ENCODE measurements at places on chromosomes 3 and 15. TPM values are rescaled to one million over a fixed set of nuclear protein-coding genes. Genes with fewer than 3 reads are reported as not detected.

Gene NME9
- total RNA-seq, result not detected

Gene IGF2BP2
- 114 TPM for total RNA-seq

DNA sequence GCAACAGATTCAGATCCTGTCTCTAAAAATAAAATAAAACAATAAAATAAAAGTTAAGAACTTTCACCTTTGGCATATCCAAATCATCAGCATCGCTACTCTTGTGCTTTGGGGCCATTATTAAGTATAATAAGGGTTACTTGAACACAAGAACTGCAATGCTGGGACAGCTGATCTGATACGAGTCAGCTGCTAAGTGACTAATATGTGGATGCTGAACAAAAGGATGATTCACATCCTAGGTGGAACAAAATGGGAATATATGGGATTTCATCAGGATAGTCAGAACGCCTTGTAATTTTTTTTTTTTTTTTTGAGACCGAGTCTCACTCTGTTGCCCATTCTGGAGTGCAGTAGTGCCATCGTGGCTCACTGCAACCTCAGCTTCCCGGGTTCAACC lies 29.7 kb downstream of the BUB1B start:
- H3K27ac ChIP-seq, result no peak overlapping the region
- peaks cover 67% of the 10 kb centered on the region for H3K36me3 ChIP-seq
- H3K4me3 ChIP-seq, result no peak overlapping the region

DNA sequence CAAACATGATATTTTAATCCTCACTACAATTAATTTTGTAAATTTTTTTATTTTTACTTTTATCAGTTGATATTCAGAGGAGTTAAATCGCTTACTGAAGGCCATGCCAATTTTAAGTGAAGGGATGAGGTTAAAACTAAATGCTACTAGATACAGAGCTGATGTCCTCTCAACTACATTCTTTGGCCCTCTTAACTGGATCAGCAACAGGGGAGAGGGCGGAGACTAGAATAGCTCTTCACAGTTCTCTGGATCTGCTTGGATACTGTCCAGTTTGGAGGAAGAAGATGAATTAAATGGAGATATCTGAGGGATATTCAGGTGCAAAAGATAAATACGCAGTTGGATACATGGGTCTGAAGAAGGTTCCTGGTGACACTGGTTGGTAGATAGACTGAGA lies 85.6 kb upstream of the LYSMD4 start:
- no peaks in the 10 kb centered on the region for H3K27me3 ChIP-seq
- no peaks in the 10 kb centered on the region for H3K36me3 ChIP-seq
- no peaks in the 10 kb centered on the region for H3K4me1 ChIP-seq
- DNase-seq, result no peak
- no peak overlapping the region for H3K4me3 ChIP-seq

DNA sequence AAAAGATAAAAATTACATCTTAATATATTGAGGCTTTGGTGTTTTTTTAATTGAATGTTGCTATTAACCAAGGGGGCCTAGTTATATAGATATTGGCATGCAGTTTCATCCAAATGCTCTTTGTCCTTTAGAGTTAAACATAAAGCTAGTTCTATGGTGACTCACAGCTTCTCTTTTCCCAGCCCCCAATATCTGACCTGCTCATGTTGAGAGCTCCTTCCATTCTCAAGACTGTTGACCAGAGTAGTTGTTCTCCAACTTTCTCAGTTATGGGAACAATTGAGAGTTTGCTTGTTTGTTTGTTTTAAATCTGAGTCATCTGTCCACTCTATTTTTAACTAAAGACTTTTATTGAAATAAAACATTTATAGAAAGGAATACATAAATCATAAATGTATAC lies 15.8 kb upstream of the RARB start:
- no peaks in the 10 kb centered on the region for H3K4me1 ChIP-seq
- H3K4me3 ChIP-seq, result no peak overlapping the region
- no peak overlapping the region for H3K27ac ChIP-seq
- H3K36me3 ChIP-seq, result no peaks in the 10 kb centered on the region
- H3K27me3 ChIP-seq, result no peaks in the 10 kb centered on the region

GRCh38 chr3:124413989-124414598 lies 316.2 kb upstream of the UMPS start:
- no peaks in the 10 kb centered on the region for H3K4me1 ChIP-seq
- no peak overlapping the region for H3K4me3 ChIP-seq
- no peak for DNase-seq

- H3K27me3 ChIP-seq, result no peaks in the 10 kb centered on the region
- H3K36me3 ChIP-seq, result no peaks in the 10 kb centered on the region
- H3K4me1 ChIP-seq, result no peaks in the 10 kb centered on the region
These were observed 163.3 kb downstream of the PLCH1 start for GRCh38 chr3:155581579-155581978.

DNA sequence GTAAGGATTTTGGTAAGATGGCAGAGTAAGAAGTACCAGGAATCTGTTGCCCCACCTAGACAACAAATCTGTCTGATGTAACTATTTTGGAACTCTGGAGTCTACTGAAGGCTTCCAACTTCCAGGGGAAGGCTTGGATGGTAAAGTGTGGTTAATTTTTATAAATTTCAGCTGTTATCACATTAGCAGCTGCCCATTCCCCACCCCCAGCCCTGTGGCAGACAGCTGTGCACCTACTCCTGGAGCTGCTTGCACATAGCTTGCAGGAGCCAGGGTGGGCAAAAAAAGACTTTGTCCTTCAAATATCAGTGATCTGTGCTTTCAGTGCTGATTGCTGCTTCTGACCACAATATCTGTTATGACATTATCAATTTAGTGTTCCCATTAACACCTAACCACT lies 47.4 kb downstream of the FRMD5 start:
- no peaks in the 10 kb centered on the region for H3K36me3 ChIP-seq
- no peak overlapping the region for H3K4me3 ChIP-seq
- no peaks in the 10 kb centered on the region for H3K27me3 ChIP-seq
- DNase-seq, result no peak

- H3K27ac ChIP-seq, result no peak overlapping the region
- H3K4me3 ChIP-seq, result no peak overlapping the region
- DNase-seq, result no peak
- no peaks in the 10 kb centered on the region for H3K36me3 ChIP-seq
- no peaks in the 10 kb centered on the region for H3K4me1 ChIP-seq
These were observed 18.5 kb upstream of the RIOX2 start for GRCh38 chr3:97990624-97991292.

DNA sequence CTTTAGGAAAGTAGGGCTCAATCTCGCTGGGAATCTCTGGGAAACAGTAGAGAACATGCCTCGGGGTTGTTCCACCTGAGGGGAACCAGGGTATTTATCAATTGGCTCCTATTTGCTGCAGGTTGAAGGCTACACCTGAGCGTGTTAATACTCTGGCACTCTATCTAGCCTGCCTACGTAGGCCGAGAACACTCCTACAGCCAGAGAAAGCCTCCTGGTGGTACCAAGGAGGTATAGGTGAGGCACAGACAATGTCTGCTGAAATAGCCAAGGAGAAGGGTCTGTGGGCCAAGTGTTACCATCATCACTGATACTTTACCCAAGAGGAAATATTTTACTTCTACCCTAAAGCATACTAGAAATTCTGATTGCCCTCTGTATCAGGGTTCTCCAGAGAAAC lies 341.0 kb upstream of the UBE2E2 start:
- DNase-seq, result no peak
- no peaks in the 10 kb centered on the region for H3K4me1 ChIP-seq
- H3K27ac ChIP-seq, result no peak overlapping the region
- H3K4me3 ChIP-seq, result no peak overlapping the region
- no peaks in the 10 kb centered on the region for H3K36me3 ChIP-seq

- H3K27me3 ChIP-seq, result no peaks in the 10 kb centered on the region
- H3K36me3 ChIP-seq, result no peaks in the 10 kb centered on the region
- H3K4me1 ChIP-seq, result peaks cover 5% of the 10 kb centered on the region
- DNase-seq, result no peak
- no peak overlapping the region for H3K4me3 ChIP-seq
These were observed 95.8 kb upstream of the SNRPN start for GRCh38 chr15:24858737-24859601.

DNA sequence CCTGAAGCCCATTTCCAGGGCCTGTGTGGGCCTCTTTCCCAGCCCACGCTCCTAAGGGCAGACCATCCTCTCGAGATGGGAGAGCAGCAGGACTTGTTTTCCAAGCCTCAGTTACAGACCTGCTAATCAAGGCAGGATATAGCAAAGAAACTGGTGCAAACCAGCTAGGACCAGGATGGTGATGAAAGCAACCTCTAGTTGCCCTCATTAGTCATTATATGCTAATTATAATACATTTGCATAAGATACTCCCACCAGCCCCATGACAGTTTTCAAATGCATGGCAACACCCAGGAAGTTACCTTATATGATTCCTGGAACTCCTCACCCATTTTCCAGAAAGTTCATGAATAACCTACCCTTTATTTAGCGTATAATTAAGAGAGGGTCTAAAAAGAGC lies 34.4 kb upstream of the TRH start:
- no peak for DNase-seq
- H3K36me3 ChIP-seq, result no peaks in the 10 kb centered on the region
- no peaks in the 10 kb centered on the region for H3K27me3 ChIP-seq
- no peak overlapping the region for H3K4me3 ChIP-seq
- peaks cover 3% of the 10 kb centered on the region for H3K4me1 ChIP-seq

Measured in H1 (cell line).